ENCODE measurements at places on chromosomes 16 and 17.

GRCh38 chr17:38451840-38452529, 23.7 kb downstream of the ARHGAP23 start:
- DNase-seq: no peak

GRCh38 chr16:28131743-28132393, 68.4 kb upstream of the GSG1L start:
- no peak for DNase-seq

GRCh38 chr17:8100111-8100510, 12.6 kb upstream of the ALOX12B start:
- DNase-seq: no peak

- DNase-seq: no peak
These were observed 831 bp upstream of the RCVRN start for GRCh38 chr17:9905902-9906301.

- no peak for DNase-seq
These were observed 46.0 kb upstream of the ARL4D start for GRCh38 chr17:43352579-43353331.
